CD4-positive, alpha-beta T cell (primary cell): ENCODE measurements at places on chromosomes 2 and 18.
A peak's percentile ranks its signal among the peaks of the same experiment; 100 is the strongest.

DNA sequence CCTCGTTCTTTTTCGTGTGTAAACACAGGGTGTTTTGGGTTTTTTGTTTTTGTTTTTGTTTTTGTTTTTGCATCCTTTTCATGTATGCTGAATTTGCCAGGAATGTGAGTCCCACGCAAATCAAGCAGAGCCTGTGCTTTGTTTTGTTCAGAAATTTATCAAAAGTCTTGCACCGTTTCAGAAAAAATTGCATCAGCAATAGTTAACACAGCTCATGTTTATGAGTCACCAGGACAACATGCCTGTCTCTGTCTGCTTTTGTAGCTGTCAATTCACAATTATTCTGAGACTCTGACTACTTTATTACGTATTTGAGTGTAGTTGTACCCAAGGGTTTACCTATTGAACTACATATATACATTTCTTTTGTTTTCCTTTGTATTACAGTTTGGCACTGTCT, 38.3 kb downstream of the MRPL44 start:
- no peaks in the 10 kb centered on the region for H3K36me3 ChIP-seq
- no peak for DNase-seq
- no peak overlapping the region for H3K4me3 ChIP-seq
- H3K4me1 ChIP-seq: no peaks in the 10 kb centered on the region

- no peak overlapping the region for H3K4me3 ChIP-seq
- no peak for DNase-seq
- no peaks in the 10 kb centered on the region for H3K4me1 ChIP-seq
- no peak overlapping the region for H3K27ac ChIP-seq
Observed at GRCh38 chr2:85720533-85720932, 26.4 kb downstream of the GNLY start.

DNA sequence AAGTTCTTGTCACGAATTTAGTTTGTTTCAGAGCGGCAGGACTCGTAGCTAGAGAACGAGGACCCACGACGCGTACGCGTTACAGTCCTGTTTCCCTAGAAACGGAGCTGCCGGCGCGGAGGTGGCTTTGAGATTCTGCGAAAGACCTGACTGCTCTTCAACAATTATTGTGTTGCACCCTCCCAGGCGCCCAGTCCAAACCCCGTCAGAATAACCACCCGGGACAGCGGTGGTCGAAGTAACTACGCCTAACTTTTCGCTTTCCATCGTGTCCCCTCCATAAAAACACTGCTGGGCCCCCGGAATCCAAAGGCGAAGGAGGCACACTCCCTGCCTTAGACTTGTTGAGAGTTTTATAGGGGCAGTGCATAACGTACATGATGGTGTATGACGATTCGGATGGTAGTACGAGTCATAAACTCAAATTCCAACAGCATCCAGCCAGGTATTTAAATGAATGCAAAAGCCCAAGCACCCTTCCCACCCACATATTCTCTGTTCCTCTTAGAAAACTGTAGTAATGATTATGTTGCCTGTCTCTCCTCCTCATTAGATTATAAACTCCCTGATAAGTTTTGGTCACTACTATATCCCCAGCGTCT, 651 bp upstream of the STAM2 start:
- peaks cover 18% of the 10 kb centered on the region for H3K4me1 ChIP-seq
- no peaks in the 10 kb centered on the region for H3K36me3 ChIP-seq
- no peaks in the 10 kb centered on the region for H3K27me3 ChIP-seq

DNA sequence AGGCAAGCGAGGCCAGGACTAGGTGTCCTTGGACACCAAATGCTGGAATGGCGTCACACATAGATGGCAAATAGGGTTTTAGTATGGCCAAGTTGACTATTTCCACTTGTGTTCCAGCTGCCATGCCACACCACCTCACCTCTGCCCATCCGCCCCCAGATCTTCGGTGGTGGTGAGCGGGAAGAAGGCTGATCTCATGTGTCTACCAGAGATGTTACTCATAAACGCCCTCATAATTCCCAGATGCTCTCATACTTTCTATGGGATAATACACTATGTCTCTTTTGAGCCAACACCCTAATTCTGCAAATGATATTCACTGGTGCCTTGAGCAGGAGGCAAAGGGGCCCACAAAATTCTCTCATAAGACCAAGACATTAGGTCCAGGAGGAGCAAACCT, 281.1 kb upstream of the FN1 start:
- no peaks in the 10 kb centered on the region for H3K27me3 ChIP-seq
- no peak for DNase-seq
- H3K36me3 ChIP-seq: no peaks in the 10 kb centered on the region
- no peak overlapping the region for H3K27ac ChIP-seq
- H3K4me3 ChIP-seq: no peak overlapping the region
- no peaks in the 10 kb centered on the region for H3K4me1 ChIP-seq

DNA sequence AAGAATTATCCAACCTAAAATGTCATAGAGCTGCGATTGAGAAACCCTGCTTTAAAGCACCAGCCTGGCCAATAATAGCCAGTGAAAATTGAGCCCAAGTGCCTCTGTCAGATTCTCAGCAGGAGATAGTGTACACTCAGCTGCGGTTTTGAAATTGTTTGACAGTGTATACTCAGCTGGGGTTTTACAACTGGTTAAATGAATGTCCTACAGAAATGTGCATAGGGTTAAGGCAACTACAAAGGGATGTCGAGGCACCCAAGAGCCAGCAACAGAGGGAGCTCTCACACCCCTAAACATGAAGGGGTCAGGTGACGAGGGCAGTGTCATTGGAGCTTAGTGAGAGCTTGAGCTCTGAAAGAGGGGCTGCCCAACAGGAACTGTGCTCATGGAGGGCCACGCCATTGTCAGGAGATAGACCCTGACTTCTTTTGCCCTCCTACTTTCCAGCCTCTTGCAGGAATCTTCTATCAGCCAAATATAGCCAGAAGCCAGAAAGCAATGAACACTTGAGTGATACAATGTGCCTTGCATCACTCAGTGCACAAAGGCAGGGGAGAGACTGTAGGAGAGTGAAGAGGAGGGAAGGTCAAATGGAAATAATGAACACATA, 15.1 kb downstream of the ACTG2 start:
- H3K4me3 ChIP-seq: no peak overlapping the region
- no peaks in the 10 kb centered on the region for H3K27me3 ChIP-seq
- H3K36me3 ChIP-seq: no peaks in the 10 kb centered on the region
- DNase-seq: peak; percentile 70

DNA sequence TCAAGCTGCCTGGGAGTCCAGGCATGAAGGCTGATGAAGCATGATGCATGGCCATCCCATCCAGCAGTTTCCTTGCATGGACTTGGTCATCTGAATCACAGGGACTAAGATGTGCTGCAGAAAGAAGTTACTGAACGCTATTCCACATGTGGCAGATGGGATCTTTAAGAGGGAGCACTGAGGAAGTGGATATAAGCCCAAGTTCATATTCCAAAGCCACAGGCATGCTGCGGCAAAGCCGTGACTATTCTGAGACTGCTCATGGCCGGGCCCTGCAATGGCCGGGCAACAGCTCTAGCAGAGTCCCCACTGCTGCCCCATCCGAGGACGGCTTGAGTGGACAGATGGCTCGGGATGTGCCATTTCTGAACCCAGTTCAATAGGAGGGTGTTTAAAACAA, 61.5 kb downstream of the STPG4 start:
- no peaks in the 10 kb centered on the region for H3K4me1 ChIP-seq
- H3K36me3 ChIP-seq: no peaks in the 10 kb centered on the region
- H3K4me3 ChIP-seq: no peak overlapping the region
- no peak overlapping the region for H3K27ac ChIP-seq

DNA sequence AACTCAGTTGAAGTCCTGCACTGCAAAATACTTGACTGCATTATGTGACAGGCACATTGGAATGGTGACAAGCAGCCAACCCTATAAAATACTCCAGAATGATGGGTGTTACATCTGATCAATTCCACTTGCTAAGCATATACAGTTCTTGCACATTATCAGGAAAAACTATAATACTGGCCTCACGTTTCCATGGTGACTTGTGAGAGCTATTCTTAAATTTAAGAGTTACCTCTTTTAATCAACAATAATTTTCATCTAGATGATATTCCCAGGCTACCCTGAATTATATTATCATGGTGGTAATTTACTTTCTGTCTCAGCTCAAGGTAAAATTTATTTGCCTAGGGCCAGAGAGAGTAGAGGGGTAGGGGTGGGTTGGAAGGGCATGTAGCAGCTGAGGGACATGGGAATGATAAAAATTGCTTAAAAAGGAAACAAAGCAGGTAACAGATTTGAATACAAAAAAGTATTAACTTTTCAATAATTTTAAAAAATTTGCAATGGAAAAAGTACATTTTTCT, 132.3 kb upstream of the PGAP1 start:
- peaks cover 81% of the 10 kb centered on the region for H3K36me3 ChIP-seq
- H3K27ac ChIP-seq: no peak overlapping the region
- H3K4me1 ChIP-seq: peaks cover 19% of the 10 kb centered on the region
- DNase-seq: no peak

GRCh38 chr2:111708476-111709180, 175.4 kb downstream of the ANAPC1 start:
- no peak overlapping the region for H3K27ac ChIP-seq
- no peaks in the 10 kb centered on the region for H3K27me3 ChIP-seq
- H3K4me3 ChIP-seq: no peak overlapping the region
- no peaks in the 10 kb centered on the region for H3K36me3 ChIP-seq
